ENCODE measurements at places on chromosomes 3 and 15.

DNA sequence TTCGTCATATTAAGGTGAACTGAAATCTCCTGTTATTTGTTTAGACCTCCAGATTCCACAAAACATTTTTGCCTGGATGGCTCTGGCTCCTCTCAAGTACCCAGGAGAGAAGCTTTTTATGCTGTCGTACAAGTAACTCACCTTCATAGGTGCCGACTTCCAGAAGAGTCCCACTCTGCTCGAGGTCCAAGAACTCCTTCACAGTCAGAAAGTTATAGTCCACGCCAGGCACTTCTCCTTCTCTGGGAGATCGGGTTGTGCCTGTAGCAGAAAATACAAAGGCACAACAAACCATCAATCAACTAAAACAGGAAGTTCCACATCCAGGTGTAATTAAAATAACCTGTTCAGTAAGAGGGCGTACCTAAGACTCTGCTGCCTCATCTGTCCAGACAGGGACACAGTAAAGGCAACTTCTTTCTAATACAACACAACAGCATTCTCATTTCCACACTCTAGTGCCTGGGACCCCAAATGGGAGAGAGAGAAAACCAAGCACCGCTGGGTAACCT is 545.3 kb downstream of the MAGI1 start:
- DNase-seq, result no peak

DNA sequence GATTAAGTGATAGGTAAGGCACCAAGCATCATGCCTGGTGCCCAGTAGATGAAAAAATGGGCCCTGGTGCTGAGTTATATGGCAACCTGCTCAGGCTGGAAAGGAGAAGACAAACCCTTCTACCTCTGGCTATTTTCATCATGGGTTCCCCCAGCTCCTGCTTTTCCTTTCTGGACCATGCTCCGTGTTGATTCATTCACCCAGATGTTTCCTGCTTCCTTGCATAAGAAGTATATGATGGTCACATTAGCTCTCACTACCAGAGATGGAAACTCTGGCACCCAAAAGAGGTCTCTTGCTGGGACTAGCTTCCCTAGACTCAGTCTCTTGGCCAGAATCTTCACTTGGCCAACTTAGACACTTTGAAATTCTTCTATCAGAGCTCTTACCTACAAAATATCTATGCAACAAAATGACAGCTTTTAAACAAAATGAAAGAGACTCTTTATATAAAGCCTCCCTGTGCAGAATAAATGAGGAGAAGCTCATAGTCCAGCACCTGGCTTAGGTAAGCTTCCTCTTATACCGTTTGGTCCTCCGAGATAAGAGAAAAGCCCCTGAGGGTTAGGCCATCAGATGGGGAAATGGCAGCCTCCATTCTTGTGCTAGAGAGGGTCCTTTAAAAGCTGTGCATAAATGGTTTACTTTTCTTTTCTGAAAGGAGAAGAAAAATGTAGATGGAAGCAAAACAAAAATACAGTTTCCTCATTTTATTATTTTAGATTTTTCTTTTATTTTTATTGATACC is 46.8 kb upstream of the MCF2L2 start:
- DNase-seq, result no peak

DNA sequence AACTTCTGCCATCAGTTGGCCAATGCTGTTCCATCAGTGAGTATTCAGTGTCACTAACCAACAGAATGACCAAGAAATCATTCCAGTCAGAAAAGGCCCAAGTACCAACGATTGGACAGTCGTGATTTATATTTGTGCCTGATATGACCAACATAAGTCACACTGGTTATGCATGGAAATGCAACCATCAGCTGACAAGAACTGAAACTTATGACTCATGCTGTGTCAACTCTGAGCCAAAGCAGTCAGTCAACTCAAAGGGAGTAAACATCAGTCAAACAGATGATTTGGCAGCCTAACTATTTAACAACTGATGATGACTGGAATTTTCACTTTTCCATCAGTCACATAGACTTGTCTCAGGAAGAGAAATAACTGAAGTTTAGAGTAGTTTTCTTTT is 142.4 kb downstream of the ANXA2 start:
- no peak for DNase-seq

GRCh38 chr15:62975515-62975914 is 67.0 kb upstream of the TPM1 start:
- no peak for DNase-seq

DNA sequence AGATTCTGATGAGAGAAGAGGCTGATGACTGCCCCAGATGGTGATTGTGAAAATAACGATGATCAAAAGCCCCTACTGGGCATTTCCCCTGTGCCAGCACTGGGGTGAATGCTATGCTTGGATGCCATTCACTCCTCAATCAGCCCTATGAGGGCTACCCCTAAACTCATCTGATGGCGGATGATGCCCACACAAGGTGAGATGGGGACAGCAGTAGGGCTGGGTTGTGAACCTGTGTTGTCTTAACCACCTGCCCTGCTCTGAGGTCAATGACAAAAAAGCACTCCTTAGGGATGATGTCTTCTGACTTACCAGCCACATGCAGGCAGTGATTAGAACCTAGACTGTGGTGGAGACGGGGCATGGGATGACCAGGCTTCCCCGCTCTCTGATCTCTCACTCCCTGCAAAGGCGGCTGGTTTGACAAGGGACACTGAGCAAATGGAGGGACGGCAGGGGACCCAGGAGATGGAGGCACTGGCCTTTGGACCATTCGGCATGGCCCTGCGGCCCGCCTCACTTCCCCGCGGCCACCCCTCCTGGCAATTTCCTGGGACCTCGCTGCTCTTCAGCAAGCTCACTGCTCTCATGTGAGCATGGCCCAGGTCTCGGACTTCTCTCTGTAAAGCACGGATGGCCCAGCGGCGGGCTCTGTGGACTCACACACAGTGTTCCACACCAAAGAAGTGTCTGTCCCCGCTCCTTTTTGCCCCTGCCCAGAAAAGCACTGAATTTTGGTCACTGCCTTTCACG is 251.4 kb upstream of the LYSMD4 start:
- DNase-seq, result no peak

DNA sequence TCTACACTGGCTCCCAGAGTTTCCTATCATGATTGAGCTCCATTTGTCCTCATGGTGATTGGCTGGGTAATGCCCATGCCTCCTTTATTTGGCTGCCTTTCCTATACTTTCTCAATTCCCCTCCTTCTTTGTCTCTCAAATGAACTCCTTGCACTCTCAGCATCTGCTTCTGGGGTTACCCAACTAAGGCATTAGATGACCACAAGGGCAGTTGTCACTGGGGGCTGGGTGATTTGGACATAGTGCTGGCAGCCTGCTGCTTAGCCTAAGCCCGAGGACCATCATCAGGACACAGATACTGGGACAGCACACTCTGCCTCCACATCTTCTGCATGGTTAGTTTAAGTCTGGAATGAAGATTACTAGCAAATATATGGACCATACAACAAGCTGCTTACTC is 49.2 kb upstream of the LRRFIP2 start:
- DNase-seq, result no peak

Measured in fibroblast of skin of left biceps (primary cell).